ENCODE measurements at places on chromosomes 1 and 21.

DNA sequence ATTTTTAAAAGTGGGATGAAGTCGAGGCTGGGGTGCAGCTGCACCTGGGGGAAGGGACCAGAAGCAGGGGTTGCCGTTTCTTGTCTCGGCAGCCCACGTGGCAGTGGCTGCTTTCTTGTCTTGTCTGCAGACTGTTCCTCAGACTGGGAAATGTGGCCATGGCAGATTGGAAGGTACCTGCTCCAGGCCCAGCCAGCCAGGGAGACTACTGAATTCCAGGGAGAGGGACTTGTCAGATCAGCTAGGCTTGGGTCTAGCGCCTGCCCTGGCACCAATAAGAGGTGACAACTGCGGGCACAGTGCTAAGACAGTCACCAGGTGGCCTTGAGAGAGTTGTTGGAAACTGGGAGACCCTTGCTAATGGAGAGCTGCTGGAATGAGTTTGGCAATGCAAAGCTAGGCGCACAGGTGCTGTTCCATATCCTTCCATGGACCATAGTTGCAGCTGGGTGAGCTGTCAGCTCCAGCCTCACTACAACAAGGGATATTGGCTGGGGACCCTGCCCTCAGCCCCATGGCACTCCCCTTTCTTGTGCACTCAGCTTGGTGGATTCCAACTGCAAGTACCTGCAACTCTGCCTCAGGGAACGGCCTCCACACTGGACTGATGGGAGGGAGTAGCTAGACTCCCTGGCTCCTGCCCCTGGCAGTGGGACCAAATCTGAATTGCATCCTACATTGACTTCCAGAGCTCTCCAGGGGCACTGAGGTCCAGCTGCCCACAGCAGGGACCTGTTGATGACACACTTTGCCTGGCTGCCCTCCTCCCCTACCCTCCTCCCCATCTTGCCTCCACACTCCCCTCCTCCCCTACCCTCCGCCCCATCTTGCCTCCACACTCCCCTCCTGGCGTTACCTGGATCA, 9.9 kb upstream of the IL22RA1 start:
- DNase-seq, result no peak

DNA sequence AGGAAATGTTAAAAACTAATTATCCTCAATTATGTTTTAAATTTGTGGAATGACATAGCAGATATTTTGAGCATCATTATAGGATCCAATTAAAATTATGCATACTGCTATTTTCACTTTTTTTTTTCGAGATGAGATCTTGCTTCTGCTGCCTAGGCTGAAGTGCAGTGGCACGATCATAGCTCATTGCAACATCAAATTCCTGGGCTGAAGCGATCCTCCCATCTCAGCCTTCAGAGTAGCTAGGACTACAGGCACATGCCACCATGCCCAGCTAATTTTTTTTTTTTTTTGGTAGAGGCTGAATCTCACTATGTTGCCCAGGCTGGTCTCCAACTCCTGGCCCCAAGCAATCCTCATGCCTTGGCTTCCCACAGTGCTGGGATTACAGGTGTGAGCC, 11.3 kb upstream of the SLC1A7 start:
- no peak for DNase-seq

GRCh38 chr1:8134546-8135235, 108.6 kb upstream of the ERRFI1 start:
- DNase-seq, result no peak

DNA sequence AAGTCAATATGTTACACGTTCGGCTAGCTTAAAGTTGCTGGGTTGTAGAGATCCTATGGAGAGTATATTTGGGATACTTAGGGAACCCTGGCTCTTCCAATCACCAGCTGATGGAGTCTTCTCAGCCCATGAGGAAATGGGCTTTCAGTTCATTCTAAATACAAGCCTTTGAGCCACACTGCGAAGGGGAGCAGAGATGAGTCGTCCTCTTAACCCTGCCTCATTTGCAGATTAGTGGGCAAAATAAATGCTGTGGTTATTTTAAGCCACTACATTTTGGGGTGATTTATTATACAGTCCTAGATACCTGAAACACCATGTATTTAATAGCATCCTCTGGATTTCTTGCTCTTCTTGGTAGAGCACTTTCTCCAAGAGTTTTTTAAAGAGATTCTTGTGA, 19.0 kb upstream of the VCAM1 start:
- no peak for DNase-seq

DNA sequence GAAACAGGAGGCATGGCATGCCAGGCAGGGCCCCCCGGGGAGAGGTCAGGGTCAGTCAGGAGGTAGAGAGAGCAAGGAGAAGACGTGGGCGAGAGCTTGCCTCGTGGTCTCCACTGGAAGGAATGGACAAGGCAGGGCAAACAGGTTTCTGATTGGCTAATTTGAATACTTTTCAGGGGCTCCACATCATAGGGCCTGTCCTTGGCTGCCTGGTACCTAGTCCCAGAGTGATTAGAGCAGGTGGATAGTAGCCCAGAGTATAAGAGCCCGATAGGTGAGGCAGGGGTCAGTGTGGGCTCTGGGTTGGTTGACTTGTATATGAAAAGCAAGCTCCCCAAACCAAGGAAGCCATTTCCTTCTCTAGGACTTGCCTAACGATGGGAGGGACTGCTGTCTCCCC, 178.6 kb downstream of the ZP4 start:
- no peak for DNase-seq

DNA sequence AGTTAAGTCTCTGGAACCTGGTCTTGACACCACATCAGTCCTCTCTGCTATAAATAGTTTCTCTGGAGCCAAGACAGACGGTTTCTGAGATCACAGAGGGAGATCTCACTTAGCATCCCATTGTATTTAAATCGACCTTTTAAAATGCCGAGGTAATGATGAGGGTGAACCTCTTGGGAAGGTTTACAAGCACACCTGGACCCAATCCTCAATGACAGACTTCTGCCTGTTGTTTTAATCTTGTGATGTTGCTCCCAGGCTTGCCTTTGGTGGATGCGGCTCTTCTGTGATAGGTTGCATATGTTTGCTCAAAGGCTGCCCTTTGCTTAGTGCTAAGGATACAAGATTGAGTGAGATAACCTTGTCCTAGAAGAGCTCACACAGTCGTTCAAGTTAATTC, 104.6 kb upstream of the L1TD1 start:
- no peak for DNase-seq

- no peak for DNase-seq
Measured at GRCh38 chr1:75522389-75522788, 88.5 kb downstream of the SLC44A5 start.

DNA sequence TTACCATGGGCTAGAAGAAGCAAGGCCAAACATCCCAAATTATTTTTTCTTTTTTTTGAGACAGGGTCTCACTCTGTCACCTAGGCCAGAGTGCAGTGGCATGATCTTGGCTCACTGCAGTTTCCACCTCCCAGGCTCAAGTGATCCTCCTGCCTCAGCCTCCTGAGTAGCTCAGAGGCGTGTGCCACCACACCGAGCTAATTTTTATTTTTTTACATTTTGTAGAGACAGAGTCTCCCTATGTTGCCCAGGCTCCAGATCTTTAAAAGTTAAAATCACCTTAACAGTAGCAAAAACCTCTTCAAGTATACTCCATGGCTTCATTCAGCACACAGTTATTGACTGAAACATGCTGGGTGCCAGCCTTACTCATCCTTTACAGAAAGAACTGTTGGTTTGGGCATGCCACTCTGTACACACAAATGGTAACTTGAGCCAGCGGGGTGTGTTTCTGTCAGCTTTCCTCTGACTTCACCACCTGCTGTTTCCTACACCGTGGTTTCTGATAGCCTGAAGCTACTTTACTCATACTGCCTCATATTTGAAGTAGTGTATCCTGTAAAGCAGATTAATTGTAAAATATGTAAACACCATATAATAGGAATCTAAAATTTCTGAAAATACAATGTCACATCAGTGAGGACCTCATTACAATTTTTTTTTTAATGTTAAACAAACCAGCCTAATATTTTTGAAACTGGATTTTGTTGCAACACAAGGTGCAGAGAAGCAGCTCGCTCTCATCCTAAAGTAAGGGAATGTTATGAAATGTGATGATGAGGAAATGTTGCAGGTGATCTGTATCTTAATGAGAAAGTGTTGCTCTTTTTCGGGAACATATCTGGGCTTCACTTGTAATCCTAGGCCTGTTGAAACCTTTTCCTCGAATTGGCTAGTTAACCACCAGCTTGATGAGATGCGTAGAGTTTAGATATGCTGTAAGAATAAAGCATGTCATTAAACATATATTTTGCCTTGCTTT, 113.9 kb downstream of the ATP5PO start:
- no peak for DNase-seq

- DNase-seq, result no peak
Measured at GRCh38 chr1:228041316-228041715, 34.5 kb downstream of the WNT3A start.

- DNase-seq, result no peak
Measured at GRCh38 chr1:214660900-214661299, 57.9 kb downstream of the CENPF start.

GRCh38 chr1:182600745-182601415, 3.3 kb downstream of the RGS16 start:
- no peak for DNase-seq

- no peak for DNase-seq
Measured at GRCh38 chr1:23069149-23069548, 49.9 kb downstream of the KDM1A start.

DNA sequence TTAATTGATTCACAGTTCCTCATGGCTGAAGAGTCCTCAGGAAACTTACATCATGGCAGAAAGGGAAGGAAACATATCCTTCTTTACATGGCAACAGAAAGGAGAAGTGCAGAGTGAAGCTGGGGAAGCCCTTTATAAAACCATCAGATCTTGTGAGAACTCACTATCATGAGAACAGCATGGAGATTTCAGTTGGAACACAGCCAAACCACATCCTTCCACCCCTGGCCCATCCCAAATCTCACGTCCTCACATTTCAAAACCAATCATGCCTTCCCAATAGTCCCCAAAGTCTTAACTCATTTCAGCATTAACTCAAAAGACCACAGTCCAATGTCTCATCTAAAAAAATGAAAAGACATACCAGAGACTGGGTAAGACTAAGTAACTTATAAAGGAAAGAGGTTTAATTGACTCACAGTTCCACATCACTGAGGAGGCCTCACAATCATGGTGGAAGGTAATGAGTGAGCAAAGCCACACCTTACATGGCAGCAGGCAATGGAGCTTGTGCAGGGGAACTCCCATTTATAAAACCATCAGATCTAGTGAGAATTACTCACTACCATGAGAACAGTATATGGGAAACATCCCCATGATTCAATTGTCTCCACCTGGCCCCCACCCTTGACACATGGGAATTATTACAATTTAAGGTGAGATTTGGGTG, 105.2 kb downstream of the MRPL39 start:
- DNase-seq, result no peak

GRCh38 chr21:14988760-14989159, 76.0 kb downstream of the NRIP1 start:
- DNase-seq, result no peak

GRCh38 chr1:161836018-161836417, 69.9 kb downstream of the ATF6 start:
- no peak for DNase-seq

DNA sequence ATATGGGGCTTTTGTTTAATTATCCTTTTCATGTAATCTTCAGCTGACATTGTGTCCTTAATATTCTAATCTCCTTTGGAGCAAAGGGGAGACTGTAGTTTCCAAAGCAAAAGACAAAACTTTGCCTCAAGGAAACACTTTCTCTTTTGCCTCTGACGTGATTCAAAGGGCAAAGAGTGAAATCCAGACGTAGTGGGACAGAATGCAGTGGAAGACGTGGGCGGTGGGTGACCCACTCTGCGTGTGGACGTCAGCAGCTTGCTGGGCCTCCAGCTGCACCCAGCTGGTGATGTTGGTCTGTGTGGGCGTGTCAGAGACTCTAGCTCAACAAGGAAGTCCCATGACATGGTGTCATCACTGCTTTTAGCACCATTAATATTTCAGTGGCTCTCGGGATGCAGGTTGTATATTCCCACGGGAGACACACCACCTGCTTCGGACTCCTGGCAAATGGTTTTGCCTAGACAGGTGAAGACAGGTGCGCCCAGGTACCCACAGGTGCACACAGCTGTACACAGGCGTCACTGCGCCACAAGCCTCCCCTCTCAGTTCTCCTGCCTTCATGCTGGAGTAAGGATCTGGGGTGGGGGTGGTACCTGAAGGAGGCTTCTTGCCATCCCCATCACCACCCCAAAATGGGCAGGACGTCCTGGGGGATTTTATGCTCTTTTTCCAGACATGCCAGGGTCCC, 292.1 kb upstream of the VAMP3 start:
- no peak for DNase-seq

GRCh38 chr1:108961198-108961597, 2.1 kb downstream of the CLCC1 start:
- no peak for DNase-seq

DNA sequence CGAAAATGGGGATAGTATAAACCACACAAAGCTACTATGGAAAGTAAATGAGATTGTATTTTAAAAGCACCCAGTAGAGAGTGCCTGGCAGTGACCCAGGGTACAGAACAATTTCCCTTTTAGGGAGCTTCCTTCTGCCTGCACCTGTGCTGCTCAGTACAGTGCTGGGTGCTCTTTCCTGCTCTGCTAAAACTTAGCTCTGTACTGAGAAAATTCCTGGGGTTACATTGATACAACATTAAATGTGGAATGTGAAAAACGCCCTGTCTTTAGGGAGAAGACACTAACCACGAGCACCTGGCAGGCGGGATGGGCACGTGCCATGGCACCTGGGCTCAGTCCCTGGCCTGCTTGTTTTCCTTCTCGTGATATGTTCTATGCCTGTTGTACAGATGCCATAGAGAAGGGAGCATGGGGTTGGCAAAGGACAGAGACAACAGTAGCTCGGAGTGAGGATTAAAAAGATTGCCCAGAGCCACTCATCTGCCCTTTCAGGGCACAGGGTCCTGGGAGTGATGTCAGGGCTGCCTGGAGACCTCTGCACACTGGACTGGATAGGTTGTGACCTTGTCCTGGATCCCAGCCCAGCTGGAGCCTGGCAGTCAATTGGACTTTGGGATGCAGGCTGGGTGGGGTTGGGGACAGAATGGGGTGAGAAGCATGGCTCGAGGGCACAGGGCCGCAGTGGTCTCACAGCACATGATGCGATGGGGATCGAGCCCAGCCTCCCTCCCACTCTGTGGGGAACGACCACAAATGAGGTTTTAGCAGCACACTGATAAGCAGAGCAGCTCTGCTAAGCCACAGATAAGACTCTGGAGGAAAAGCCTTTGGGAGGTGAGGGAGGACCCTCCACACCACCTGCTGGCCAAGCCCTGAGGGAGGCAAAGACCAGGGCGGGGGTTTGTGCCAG, 4.2 kb downstream of the SPATA46 start:
- no peak for DNase-seq

All from activated CD8-positive, alpha-beta memory T cell treated with anti-CD3 and anti-CD28 coated beads for 48 hours (primary cell).